ENCODE measurements at places on chromosomes 4 and X.

GRCh38 chr4:7354927-7355326, 79.8 kb downstream of the PSAPL1 start:
- no peak for DNase-seq

GRCh38 chr4:158786121-158786601, 17.3 kb downstream of the FNIP2 start:
- DNase-seq: no peak

GRCh38 chr4:67907650-67908049, 23.8 kb upstream of the TMPRSS11D start:
- DNase-seq: no peak

DNA sequence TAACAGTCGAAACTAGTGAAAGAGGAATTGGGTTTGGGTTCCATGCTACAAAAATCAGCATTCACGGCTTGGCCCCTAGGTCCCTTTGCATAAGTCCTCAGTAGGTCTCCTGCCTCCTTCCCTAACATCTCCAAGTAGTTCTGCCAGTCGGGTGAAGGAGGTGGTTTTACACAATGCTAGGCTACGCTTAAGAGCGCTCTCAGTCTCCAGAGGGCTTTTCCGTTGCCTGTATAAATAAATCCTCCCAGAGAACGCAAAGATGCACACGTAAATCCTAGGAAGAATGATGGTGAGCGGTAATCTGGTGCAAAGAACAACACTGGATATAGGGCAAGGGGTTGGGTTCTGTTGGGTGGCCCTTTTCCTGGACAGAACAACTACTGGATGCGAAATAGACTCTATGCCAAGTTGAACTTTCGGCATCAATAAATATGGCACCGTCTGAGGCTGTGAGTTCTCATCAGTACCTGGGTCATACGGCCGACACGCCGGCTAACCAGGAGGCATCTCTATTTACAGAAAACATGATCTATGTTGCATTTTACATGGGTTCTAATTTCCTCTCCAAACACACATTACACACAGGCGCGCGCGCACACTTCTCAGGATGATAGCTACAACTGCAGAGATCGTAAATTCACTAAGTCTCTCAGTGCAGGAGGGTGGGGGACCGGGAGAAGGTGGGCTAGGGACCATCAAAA, 1.3 kb downstream of the CAMK2D start:
- no peak for DNase-seq

DNA sequence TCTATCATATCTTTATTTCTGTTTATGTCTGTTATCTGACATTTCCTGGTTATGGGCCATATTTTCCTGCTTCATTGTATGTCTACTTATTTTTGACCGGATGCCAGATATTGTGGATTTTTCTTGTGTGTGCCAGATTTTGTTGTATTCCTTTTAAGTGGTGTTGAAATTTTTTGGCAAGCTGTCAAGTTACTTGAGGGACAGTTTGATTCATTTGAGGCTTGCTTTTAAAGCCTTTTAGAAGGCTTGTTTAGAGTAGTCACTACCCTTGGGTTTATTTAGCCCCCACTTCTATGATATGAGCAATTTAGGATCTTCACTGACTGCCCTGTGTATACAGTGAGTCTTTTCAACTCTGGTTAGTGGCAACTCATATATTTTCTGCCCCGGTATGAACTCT, 29.2 kb upstream of the NPY2R start:
- no peak for DNase-seq

DNA sequence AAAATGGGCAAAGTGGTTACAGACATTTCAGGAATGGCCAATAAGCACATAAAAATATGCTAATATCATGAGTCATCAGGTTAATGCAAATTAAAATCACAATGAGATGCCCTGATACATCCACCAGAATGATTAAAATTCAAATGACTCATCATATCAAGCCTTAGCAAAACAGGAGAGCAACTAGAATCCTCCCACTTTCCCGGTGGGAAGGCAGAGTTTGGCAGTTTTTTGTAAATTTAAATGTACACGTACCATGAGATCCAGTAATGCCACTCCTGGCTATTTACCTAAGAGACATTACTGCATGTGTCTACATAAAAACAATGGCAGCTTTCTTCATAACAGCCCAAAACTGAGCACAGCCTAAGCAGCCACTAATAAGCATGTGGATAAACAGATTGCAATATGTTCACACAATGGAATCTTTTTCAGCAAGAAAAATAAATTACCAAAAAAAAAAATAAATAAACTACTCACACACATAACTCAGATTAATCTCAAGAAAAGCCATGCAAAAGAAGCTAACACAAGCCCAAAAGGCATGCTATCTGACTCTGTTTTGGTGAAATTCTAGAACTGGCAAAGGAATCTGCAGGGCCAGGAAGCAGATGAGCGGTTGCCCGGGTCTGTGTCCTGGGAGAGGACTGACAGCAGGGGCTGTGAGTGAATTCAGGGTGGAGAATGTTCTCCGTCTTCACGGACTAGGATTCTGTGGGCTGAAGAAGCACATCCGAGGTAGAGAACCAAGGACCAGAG, 48.8 kb downstream of the AFAP1 start:
- DNase-seq: peak; percentile 74

DNA sequence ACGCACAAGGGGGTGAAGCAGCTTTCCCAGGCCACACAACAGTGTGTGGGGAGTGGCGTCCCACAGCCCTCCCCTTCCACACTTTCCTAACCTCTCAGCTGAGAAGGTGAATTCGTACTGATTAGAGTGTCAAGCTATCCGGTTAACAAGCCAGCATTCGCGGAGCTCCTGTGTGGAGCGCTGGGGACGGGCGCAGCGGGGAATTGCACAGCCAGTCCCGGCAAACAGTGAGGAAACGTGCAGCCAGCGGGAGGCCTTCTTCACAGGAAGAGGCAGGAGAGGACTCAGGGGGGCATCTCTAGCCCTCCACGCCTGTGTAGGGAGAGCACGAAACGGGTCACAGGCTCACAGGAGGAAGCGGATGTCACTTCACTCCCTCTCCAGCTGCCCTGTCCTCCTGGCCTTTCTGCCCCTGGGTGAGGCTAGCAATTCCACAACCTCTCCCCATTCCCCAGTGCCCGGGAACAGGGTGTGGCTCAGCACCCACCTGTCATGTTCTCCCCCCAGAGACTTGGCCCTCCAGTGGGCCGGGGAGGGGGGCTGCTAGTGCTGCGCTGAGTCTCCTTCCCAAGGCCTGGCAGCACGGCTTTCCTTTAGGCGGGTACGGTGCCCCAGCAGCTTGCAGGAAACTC, 117.3 kb downstream of the CPZ start:
- DNase-seq: no peak

- no peak for DNase-seq
Observed at GRCh38 chr4:1633993-1634392, 50.1 kb downstream of the FAM53A start.

Data from SW 1271 (cell line).